Neural progenitor cell (in vitro differentiated cells): ENCODE measurements at places on chromosomes 5 and 9. TPM values are rescaled to one million over a fixed set of nuclear protein-coding genes. Genes with fewer than 3 reads are reported as not detected.
A peak's percentile ranks its signal among the peaks of the same experiment; 100 is the strongest.

GRCh38 chr5:174991847-174992246, 267.5 kb downstream of the MSX2 start:
- peaks cover 22% of the 10 kb centered on the region for H3K27me3 ChIP-seq
- no peak overlapping the region for H3K27ac ChIP-seq
- DNase-seq = no peak
- H3K4me3 ChIP-seq = no peak overlapping the region
- H3K4me1 ChIP-seq = no peaks in the 10 kb centered on the region

GRCh38 chr5:165296401-165297130, 1791.1 kb downstream of the MAT2B start:
- peak; percentile 3 for DNase-seq
- no peak overlapping the region for H3K27ac ChIP-seq
- no peak overlapping the region for H3K4me3 ChIP-seq
- no peaks in the 10 kb centered on the region for H3K36me3 ChIP-seq

- H3K27ac ChIP-seq = no peak overlapping the region
- no peaks in the 10 kb centered on the region for H3K27me3 ChIP-seq
- peaks cover 7% of the 10 kb centered on the region for H3K4me1 ChIP-seq
- no peak for DNase-seq
- no peak overlapping the region for H3K4me3 ChIP-seq
Measured at GRCh38 chr5:171462136-171462927, 42.9 kb downstream of the FGF18 start.

- H3K36me3 ChIP-seq = no peaks in the 10 kb centered on the region
- no peaks in the 10 kb centered on the region for H3K27me3 ChIP-seq
- DNase-seq = no peak
- no peak overlapping the region for H3K27ac ChIP-seq
Measured at GRCh38 chr9:82805027-82805426, 257.9 kb downstream of the RASEF start.

- no peaks in the 10 kb centered on the region for H3K36me3 ChIP-seq
- H3K4me1 ChIP-seq = no peaks in the 10 kb centered on the region
- DNase-seq = no peak
- H3K4me3 ChIP-seq = no peak overlapping the region
Measured at GRCh38 chr9:119053070-119053469, 316.2 kb downstream of the BRINP1 start.

GRCh38 chr9:19788152-19788551, 685 bp downstream of the SLC24A2 start:
- peaks cover 2% of the 10 kb centered on the region for H3K4me1 ChIP-seq
- peak overlapping the region; percentile 69 for H3K4me3 ChIP-seq
- H3K27me3 ChIP-seq = peaks cover 48% of the 10 kb centered on the region
- DNase-seq = peak; percentile 83
- no peak overlapping the region for H3K27ac ChIP-seq

- H3K27me3 ChIP-seq = no peaks in the 10 kb centered on the region
- H3K27ac ChIP-seq = no peak overlapping the region
- H3K4me1 ChIP-seq = peaks cover 11% of the 10 kb centered on the region
- H3K4me3 ChIP-seq = no peak overlapping the region
- no peaks in the 10 kb centered on the region for H3K36me3 ChIP-seq
- no peak for DNase-seq
Measured at GRCh38 chr5:127995556-127995955, 88.0 kb upstream of the SLC12A2 start.

DNA sequence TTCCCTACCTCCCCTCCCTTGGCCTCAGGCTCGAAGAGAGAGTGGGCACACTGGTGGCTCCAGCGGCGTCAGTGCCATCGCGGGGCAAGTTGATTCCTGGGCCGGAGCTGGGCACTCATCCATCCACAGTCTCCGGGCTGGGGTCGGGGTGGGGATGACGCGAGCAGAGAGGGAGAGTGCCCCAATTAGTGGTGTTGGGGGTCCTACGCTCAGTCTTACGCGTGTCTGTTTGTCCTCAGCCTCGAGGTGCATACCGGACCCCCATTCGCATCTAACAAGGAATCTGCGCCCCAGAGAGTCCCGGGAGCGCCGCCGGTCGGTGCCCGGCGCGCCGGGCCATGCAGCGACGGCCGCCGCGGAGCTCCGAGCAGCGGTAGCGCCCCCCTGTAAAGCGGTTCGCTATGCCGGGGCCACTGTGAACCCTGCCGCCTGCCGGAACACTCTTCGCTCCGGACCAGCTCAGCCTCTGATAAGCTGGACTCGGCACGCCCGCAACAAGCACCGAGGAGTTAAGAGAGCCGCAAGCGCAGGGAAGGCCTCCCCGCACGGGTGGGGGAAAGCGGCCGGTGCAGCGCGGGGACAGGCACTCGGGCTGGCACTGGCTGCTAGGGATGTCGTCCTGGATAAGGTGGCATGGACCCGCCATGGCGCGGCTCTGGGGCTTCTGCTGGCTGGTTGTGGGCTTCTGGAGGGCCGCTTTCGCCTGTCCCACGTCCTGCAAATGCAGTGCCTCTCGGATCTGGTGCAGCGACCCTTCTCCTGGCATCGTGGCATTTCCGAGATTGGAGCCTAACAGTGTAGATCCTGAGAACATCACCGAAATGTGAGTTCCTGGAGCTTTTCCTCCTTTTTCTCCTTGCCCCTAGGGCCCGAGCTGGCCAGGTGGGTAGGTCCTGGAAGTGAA, 861 bp downstream of the NTRK2 start:
- H3K4me3 ChIP-seq = peak overlapping the region; percentile 65
- peak; percentile 80 for DNase-seq
- H3K27me3 ChIP-seq = peaks cover 96% of the 10 kb centered on the region
- peaks cover 16% of the 10 kb centered on the region for H3K4me1 ChIP-seq
- H3K36me3 ChIP-seq = no peaks in the 10 kb centered on the region
- no peak overlapping the region for H3K27ac ChIP-seq

DNA sequence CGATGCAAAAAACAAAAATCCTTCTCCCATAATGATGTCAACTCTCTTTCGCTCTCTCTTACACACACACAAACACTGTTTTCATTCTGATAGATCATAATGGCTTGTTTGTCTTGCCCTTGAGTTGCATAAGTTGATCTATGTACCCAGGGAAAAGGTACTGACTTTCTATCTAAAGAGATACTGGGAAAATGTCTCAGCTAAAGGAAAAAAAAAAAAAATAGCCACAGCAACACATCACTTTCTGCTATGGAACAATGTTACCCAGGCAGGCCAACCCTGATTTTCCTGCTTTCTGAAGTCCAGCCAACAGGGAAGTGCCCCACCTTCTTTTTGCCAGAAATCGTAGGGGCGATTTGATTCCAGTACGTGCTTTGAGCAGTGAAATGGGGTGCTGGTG, 212.6 kb upstream of the ACTBL2 start:
- no peak for DNase-seq
- H3K4me1 ChIP-seq = peaks cover 37% of the 10 kb centered on the region
- H3K27me3 ChIP-seq = no peaks in the 10 kb centered on the region
- no peaks in the 10 kb centered on the region for H3K36me3 ChIP-seq
- no peak overlapping the region for H3K4me3 ChIP-seq
- H3K27ac ChIP-seq = no peak overlapping the region

- H3K36me3 ChIP-seq = no peaks in the 10 kb centered on the region
- no peaks in the 10 kb centered on the region for H3K27me3 ChIP-seq
- H3K27ac ChIP-seq = no peak overlapping the region
- H3K4me3 ChIP-seq = no peak overlapping the region
- peak; percentile 23 for DNase-seq
- no peaks in the 10 kb centered on the region for H3K4me1 ChIP-seq
Measured at GRCh38 chr9:21696411-21696871, 106.0 kb upstream of the MTAP start.

DNA sequence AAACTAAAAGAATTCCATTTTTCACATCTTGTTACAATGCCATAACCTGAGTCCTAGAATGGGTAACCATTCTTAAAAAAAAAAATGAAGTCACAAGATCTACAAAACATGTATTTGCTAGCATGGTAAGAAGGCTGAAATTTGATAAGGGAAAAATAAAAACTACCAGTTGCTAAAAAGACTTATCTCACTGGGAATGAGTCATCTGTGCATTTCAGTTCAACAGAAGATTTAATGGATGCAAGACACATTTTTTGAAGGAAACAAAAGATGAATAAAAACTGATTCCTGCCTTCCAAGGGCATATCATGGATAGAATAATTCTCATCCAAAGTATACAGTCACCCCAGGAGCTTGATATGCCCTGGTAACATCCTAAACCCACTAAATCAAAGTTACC, 47.2 kb downstream of the SGTB start:
- no peaks in the 10 kb centered on the region for H3K4me1 ChIP-seq
- no peaks in the 10 kb centered on the region for H3K27me3 ChIP-seq
- no peaks in the 10 kb centered on the region for H3K36me3 ChIP-seq
- H3K27ac ChIP-seq = no peak overlapping the region
- no peak overlapping the region for H3K4me3 ChIP-seq

DNA sequence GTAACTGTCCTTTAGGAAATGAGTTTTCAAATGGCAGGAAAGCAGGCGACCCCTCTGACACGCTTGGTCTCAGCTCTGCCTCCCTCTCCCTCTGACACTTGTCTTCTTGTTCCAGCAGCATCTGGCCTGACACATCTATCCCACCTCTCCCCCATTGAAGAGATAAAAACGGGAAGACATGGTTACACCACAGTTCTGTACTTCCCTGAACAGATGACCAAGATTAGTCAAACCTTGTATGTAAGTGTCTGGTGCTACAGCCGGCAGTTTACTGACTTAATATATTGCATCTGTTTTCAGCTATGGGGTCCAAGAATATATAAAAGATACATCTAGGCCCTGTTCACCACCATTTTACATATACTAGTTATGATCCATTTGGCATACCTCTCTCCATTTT, 29.6 kb upstream of the MLLT3 start:
- no peak overlapping the region for H3K27ac ChIP-seq
- no peaks in the 10 kb centered on the region for H3K36me3 ChIP-seq
- no peak overlapping the region for H3K4me3 ChIP-seq
- DNase-seq = no peak
- no peaks in the 10 kb centered on the region for H3K27me3 ChIP-seq

DNA sequence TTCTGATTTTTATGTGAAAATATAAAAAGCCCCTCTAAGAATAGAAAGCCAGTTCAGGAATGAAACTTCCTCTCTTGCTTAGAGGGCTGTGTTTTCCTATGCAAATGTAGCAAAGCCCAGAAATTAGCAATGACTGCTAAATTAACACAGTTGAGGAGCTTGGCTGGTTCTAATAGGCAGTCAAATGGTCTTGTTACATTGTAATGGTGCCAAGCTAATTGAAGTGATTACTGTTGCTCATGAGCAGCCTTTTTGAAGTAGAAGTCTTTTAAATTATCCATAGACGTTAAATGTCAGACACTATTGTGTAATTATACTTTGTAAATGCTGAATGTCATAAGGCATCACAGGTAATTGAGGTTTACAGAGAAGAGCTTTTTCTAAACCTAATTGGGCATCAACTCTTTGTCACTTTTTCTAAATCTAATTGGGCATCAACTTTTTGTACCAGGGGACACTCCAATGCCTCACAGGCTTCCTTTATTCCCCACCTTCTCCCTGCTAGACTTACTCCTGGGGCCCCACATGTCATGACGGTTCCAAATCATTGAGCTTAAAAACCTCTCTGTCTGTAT, 229.1 kb downstream of the PSAT1 start:
- H3K4me1 ChIP-seq = peaks cover 11% of the 10 kb centered on the region
- H3K4me3 ChIP-seq = no peak overlapping the region
- no peak overlapping the region for H3K27ac ChIP-seq

DNA sequence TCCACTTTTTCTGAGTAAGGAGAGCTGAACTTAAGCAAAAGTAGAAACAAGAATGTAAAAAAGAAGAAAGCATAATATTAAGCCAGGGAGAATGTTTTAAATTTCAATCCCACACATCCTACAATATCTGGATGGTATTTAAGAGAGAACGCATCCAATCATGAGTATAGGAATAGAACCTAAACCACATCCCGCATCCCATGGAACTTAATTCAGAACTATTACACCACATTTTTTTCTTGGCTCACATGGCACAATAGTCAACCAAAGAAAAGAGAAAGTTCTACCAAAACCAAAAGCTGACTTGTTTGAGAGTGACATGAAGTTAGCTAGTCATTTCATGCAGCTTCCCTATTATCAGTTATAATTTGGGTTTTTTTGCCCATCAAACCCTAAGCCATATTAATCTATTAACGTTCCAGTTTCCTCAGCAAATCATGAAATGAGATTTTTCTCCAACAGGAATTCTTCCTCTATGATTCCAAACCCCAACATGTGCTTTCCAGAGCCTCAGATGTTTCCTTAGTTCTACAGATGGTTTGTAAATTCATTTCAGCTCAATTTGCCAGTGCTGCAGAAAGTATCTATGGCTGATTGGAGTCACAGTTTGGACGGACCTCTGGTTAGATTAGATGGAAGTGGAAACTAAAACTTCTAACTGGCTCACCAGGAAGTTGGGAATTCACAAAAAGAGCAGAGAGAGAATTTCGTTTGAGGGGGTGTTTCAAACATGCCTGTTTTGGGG, 22.5 kb downstream of the ADAMTSL1 start:
- DNase-seq = no peak
- H3K36me3 ChIP-seq = no peaks in the 10 kb centered on the region
- H3K4me1 ChIP-seq = peaks cover 17% of the 10 kb centered on the region
- H3K4me3 ChIP-seq = no peak overlapping the region

DNA sequence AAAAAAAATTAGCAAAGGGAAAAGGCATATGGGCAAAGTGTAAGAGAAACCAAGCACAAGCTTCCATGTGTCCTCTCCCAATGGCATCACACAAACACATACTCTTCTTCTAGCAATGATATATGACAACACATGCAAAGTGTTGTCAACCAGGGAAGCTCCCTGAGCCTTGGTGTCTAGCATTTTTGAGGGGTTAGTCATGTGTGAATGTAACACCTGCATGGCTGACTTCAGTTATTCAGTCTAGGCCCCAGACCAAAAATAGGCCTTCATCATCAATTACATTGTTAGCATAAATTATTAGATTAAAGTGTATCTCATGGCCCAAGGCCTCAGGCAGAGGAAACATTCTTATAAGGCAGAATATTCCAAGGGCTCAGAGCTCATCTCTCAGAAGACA, 450.0 kb downstream of the TLE1 start:
- H3K4me3 ChIP-seq = no peak overlapping the region
- no peak overlapping the region for H3K27ac ChIP-seq
- H3K36me3 ChIP-seq = no peaks in the 10 kb centered on the region

DNA sequence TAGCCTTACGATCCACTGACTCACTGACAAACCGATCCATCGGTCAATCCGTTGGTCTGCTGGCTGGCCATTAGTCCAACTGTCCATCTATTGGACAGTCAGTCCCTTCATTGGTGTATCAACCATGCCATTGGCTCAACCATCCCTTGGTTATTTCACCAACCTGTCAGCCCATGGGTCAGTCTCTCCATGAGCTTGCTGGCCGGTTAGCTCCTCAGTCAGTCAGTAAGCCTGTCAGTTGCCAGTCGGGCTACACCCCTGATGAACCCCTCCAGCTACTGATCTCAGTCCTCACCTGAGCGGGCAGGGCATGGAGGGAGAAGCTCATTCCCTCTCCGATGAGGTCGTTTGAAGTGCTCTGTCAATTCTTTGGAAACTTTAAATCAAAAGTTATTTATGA, 166.5 kb downstream of the FGF18 start:
- no peaks in the 10 kb centered on the region for H3K27me3 ChIP-seq
- no peak overlapping the region for H3K4me3 ChIP-seq
- H3K4me1 ChIP-seq = peaks cover 2% of the 10 kb centered on the region
- no peak for DNase-seq
- no peaks in the 10 kb centered on the region for H3K36me3 ChIP-seq
- no peak overlapping the region for H3K27ac ChIP-seq

- no peak overlapping the region for H3K4me3 ChIP-seq
- H3K36me3 ChIP-seq = peaks cover 16% of the 10 kb centered on the region
- peaks cover 12% of the 10 kb centered on the region for H3K4me1 ChIP-seq
- no peak for DNase-seq
- no peaks in the 10 kb centered on the region for H3K27me3 ChIP-seq
Measured at GRCh38 chr9:15426019-15426418, 3.3 kb downstream of the SNAPC3 start.

Gene FOXD4L6
- not detected in 2 replicates for total RNA-seq

Gene C5orf58
- not detected in 2 replicates for total RNA-seq

Gene ARL14EPL
- not detected in 2 replicates for total RNA-seq

Gene MYORG
- 0.03 and 0.04 TPM in 2 replicates for total RNA-seq
